ENCODE measurements at places on chromosomes 3 and 15.

GRCh38 chr15:77959432-77959879, 118.1 kb downstream of the TBC1D2B start:
- peak; percentile 61 for DNase-seq

- DNase-seq, result no peak
These were observed 783.3 kb upstream of the ARRDC4 start for GRCh38 chr15:97177151-97177577.

GRCh38 chr3:156120528-156121251, at the start of gene KCNAB1:
Gene KCNAB1, plus strand, starts transcription at chr3:156120578.
- DNase-seq, result no peak

DNA sequence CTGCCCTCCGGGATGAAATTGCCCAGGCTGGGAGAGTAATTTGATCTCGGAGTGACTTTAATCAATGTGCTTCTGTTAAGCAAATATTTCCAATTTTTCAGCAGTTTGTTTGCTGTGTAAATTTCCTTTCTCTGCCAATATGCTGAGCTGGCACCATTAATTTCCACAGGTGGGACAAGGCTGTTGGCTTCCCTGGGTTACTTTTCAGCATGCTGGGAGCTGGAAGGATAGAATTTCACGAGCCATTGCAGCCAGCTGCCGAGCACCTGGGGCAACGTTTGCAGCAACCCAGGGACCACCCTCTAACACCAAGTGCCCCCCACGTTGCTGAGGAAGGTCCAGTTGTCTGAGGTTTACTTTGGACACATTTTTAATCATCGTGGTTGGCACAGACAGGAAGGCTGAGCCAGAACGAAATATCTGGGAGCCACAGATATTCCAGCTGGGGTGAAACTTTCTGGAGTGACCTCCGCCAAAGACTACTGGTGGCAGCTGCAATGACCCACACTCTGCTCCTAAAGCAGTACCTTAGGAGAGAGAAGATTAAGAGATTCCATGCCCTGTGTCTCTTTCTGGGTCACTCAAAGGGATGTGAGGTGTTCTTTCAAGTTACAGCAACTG, 293.3 kb upstream of the RGMA start:
- DNase-seq, result no peak

DNA sequence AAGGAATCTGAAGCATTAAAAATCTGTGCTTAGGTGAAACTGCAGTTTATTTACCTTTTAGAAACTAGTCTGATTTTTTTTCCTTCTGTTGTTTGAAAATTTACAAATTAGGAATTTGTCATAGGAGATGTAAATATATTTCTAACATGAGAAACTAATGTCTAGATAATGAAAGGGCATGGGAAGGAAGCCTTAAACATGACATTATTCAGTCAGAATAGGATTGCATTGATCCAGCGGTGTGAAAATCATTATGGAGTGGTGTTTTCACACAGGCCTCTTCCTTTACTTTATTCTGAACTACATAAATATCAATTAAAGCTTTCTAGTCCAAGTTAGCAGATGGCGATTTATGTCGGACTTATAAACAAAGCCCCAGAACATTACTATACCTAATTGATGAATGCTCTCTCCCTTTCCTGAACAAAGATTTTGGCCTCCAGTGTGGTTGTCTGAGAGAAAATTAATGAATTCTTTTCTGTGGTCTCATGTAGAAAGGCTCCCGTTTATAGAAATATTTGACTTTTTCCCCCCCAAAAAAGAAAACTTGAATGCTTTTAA, 37.9 kb downstream of the FNDC3B start:
- no peak for DNase-seq

GRCh38 chr15:67746450-67746849, 78.9 kb upstream of the SKOR1 start:
- no peak for DNase-seq

GRCh38 chr3:46971151-46971550, 5.4 kb downstream of the CCDC12 start:
- no peak for DNase-seq

- no peak for DNase-seq
These were observed 46.5 kb upstream of the CCDC174 start for GRCh38 chr3:14605067-14605466.

- no peak for DNase-seq
These were observed 116.5 kb downstream of the TNIK start for GRCh38 chr3:171343693-171344092.

DNA sequence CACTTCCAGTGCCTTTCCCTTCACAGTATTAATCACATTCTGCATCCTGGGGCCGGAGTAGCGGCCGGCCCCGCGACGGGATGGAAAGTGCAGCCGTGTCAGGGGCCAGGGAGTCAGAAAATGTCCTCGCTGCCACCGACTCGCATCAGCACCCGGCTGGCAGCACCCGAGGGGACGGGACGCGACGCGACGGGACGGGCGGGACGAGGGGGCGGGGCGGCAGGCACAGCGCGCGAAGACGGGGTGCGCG, 353 bp downstream of the ATG3 start:
- DNase-seq, result peak; percentile 73

DNA sequence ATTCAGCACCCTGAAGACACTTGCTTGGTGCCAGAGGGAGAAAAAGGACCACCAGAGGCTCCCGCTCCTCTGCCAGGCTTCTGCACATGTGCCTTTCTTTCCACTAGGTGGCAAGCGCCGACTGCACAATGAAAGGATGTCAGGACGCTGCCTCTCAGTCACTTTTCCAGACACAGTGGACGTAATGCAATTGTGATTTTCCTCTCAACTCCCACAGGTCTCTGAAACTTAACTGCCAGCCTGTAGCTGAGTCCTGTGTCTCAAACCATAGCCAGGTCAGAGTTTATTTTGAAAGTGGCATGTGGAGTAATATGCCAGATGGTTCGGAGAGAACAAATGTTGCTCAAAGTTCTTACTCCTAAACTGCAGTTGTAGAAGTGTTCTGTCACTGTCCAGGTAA, 162.9 kb downstream of the ITPR1 start:
- no peak for DNase-seq

DNA sequence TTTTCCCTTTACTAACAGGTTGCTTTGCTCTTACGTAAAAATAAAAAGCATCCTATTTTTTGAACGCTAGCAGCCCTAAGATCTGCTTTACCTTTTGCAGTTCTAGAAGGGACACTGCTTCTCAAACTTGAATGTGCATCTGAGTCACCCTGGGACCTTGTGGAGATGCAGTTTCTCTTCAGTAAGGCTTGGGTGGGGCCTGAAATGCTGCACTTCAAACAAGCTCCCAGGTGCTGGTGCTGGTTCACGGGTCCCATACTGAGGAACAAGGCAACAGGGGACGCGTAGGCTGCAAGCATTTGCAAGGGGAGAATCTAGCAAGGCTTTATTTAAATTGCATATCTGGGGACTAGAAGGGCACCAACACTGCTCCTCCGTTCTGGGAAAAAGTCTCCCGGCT, 30.0 kb downstream of the MB21D2 start:
- DNase-seq, result no peak

DNA sequence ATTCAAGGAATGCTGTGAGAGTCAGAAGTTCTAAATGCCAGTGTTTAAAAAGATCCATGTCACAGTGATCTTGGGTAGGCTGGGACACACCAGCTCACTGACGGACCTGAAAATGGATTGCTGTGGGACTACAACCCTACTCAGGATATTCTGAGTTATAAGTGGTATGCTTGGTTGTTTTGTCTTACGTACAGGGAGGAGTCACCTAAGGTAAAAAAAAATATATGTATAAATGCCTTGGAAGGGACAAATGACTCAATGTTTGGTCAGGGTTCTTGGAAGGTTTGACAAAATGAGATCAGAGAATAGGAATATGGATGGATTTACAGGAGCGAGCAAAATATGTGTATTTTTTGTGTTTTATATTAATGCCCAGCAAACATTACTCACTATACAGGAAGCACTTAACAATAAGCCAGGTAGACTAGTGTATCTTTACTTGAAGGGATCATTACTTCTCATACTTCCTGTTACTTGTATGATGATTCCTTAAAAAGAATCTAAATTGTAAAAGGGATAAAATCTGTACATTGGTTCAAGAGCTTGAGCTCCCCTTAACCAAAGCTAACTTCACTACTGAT, 767.3 kb downstream of the GBE1 start:
- no peak for DNase-seq

DNA sequence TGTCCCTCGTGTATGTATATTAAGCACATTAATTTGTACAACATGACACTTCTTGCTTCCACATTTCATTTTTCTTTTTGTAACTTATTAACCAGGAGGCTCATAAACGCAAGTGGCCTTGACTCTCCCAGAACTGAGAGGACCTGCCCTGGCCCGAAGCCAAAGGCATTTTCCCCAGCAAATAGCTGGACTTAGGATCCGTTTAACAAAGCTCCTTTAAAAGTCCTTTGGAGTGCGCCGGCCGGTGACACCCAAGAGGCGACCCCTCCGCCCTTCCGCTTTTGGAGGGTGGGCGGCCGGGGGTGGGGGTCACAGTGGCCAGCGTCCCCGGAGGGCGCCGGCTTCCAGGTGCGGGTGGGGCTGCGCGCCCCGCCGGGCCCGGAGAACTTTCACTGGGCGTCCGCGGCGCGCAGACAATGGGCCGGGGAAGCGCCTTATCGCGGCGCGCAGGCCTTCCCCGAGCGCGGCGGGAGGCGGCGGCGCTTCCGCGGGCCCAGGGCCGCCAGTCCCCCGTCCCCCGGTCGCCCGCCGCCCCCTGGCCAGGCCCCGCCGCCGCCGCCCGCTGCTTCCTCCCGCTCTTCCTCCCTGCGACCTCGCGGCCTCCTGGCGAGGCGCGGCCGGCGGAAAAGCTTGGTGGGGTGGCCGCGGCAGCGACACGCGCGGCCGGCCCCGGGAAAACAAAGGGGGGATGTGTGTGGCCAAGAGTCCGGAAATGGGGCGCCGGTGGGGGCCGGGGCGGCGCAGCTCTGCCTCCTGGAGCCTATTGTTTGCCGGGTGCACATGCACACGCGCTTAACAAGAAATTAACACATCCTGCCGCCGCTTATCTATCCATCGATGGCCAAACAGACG, 613.4 kb downstream of the MCTP2 start:
- DNase-seq, result no peak

DNA sequence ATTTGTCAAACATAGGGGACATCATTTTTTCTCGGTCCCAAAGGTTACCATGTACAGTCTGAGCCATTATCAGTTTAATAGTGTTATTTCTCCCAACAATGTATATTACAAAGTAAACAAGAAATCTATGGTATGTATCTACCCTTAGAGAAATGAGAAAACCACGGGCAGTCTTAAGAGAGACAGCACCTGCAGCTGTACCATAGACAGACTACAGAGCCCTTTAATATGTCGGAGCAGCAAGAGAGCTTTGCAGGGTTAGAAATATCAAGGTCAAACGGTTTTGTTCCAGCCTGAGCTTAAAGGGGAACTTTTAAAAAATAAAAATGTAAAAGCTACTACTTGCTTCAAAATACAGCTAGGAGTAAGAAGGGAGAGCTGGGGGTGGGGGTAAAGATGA, 53.2 kb downstream of the SH3BP5 start:
- no peak for DNase-seq

GRCh38 chr3:24405057-24405456, 89.6 kb downstream of the THRB start:
- no peak for DNase-seq

GRCh38 chr3:57160076-57160764, 4.9 kb downstream of the IL17RD start:
- no peak for DNase-seq

GRCh38 chr15:55222588-55222987, 25.8 kb upstream of the RSL24D1 start:
- DNase-seq, result no peak

DNA sequence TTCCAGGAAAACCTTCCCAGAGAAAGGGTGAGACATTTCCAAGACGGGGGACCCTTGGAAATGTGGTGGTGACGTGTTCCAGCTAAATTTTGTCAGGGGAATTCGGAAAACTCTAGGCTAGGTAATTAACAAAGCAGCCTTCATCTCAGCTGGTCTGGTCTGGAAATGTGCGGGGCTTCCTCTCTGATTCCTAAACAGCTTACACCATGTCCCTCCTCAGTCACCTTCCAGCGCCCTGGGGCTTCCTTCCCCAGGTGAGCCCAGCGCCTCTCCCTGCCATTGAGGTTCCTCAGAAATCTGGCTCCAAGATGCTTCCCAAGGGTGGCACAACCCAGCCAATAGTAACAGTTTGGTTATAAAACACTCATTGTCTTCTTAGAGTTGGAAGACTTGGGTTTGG, 571 bp downstream of the ACAD9 start:
- no peak for DNase-seq

GRCh38 chr3:151499168-151499567, 38.3 kb upstream of the IGSF10 start:
- no peak for DNase-seq

- DNase-seq, result no peak
These were observed 4.5 kb upstream of the ZBTB47 start for GRCh38 chr3:42649006-42649405.

GRCh38 chr3:71956069-71956340, 171.1 kb upstream of the PROK2 start:
- DNase-seq, result no peak

DNA sequence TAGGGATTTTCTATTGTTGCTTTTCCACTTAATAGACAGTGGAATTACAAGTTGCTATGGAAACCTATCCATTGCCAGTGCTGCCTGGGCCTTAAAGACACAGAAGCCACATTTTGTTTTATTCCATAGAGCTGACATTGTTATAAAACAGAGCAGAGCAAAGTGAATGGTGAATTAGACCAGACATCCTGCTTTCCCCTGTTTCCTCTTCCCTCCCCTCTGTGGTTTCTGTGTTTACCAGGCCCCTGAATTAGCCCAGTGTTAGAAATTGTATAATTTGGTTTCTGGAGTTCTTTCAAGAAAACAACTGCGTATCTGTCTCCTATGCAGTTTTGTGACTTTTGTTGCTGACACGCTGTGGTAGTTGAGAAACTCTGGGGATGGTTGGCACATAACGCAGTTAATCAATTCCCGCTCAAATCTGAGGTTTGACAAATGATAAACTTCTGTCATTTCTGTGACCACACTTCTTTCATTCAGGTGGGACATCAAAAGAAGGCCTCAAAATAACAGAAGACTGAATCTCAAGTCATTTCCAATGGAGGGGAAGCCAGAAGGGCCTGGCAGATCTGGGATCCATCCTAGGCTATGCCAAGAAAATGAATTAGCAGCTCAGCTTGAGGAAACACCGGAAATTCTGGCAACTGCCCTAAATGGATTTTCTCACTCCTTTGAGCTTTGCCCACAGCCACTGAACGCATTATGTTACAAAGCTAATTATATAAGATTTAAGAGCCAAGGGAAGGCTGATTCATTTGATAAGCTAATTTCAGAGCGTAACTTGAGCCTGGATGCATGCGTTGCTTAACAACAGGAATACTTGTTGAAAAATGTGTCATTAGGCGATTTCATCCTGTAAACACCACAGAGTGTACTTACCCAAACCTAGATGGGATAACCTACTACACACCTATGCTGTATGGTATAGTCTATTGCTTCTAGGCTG, 46.9 kb downstream of the NR1D2 start:
- DNase-seq, result no peak

GRCh38 chr3:166471074-166471767, 634.0 kb upstream of the BCHE start:
- no peak for DNase-seq

DNA sequence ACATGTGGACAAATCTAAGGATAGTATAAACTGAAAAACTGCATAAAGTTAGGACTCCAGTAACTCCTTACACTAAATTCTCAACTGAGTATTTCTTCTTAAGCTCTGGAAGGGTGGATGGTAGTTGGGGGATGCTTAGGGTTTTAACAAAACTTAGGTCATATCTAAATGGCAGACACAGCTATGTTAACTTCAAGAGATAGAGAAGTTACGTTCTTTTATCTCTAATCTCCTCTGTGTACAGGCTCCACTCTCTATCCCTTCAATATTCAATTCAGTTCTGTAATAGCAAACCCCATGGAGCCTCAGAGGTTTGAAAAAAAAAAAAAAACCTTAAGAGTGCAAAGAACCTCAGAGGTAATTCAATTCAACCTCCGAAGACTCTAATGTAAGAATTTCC, 3.1 kb downstream of the CMTM6 start:
- no peak for DNase-seq

GRCh38 chr3:31892916-31893573, 88.0 kb downstream of the OSBPL10 start:
- no peak for DNase-seq

All from activated CD8-positive, alpha-beta memory T cell treated with anti-CD3 and anti-CD28 coated beads for 1 hour (primary cell).